ENCODE measurements at places on chromosomes 4 and X.

GRCh38 chr4:7857238-7857701, 82.4 kb downstream of the AFAP1 start:
- DNase-seq = no peak

- DNase-seq = no peak
Observed at GRCh38 chr4:81758574-81759264, 287.0 kb upstream of the RASGEF1B start.

GRCh38 chr4:10129196-10130177, 12.9 kb upstream of the WDR1 start:
- DNase-seq = no peak

- DNase-seq = no peak
Observed at GRCh38 chr4:19177616-19178015, 1074.1 kb upstream of the SLIT2 start.

DNA sequence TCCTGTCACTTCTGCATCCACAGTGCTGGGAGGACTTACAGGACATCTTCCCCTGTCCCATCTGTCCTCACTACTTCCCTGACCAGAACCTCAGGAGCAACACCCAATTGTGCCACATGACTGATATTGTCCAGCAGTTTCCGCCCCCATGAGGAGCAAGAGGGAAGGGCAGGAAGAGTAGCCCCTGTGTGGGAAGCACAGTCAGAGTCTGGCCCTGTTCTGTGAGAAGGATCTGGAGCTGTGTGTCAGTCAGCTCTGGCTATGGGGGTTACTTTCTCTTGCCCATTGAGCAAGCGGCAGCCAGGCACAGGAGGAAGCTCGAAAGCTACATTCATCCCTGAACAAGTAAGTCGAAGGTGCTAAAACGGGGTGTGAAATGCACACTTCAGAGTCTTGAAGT, 14.8 kb upstream of the TRIM60 start:
- DNase-seq = no peak

DNA sequence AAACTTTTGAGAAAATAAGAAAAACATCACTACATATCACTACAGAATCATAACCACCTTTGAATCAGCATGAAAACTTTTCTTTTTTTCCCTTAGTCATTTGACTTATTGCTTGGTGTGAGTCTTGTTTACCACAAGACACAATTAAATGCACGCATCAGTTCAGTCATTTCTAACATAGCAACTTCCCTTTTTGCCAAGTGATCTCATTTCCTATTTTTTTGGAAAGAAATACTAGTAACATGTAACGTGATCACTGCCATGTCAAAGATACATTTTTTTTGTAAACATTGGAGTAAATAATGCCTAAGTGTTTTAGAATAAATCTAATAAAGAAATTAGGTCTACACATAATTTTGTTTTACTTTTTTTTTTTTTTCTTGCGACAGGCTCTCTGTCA, 5.1 kb upstream of the CXCL8 start:
- no peak for DNase-seq

- DNase-seq = no peak
Observed at GRCh38 chrX:49838374-49838773, 9.3 kb downstream of the PAGE4 start.

GRCh38 chr4:159370286-159370685, 267.4 kb downstream of the RAPGEF2 start:
- no peak for DNase-seq

DNA sequence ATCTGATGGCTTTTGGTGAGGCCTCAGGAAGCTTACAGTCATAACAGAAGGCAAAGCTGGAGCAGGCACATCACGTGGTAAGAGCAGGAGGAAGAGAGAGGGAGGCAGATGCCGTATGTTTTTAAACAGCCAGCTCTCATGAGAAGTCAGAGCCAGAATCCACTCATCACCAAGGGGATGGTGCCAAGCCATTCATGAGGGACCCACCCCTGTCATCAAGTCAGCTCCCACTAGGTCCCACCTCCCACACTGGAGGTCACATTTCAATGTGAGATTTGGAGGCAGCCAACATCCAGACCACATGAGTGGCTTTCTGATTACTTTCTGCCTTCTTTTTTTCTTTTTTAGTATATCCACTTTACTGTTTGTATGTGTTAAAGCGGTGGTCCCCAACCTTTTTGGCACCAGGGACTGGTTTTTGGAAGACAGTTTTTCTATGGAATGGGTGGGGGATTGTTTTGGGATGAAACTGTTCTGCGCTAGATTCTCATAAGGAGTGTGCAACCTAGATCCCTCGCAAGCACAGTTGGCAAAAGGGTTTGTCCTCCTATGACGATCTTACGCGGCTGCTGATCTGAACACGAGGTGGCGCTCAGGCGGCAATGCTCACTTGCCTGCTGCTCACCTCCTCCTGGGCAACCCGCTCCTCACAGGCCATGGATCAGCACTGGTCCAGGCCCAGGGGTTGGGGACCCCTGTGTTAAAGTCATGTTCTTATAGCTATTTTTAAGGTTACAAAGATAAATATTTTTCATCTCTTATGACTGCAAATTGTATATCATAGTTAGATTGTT, 61.7 kb downstream of the SLIT2 start:
- peak; percentile 53 for DNase-seq

DNA sequence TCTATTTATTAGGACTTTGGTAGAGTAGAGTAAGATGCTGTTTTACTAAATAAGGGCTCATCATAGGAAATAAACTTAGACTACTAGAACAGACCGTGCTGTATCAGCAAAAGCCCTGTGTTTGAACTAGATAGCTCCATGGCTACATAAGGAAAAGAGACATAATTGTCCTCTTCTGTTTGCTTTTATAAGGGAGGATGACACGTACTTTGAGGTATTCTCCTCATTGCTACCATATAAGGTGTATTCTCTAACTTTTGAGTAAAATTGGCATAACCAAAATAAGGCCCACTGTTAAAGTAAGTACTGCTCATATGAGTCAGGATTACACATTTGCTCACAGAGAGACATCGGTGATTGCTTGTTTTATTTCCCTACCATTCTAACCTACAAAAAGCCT, 64.3 kb downstream of the PDLIM5 start:
- no peak for DNase-seq

DNA sequence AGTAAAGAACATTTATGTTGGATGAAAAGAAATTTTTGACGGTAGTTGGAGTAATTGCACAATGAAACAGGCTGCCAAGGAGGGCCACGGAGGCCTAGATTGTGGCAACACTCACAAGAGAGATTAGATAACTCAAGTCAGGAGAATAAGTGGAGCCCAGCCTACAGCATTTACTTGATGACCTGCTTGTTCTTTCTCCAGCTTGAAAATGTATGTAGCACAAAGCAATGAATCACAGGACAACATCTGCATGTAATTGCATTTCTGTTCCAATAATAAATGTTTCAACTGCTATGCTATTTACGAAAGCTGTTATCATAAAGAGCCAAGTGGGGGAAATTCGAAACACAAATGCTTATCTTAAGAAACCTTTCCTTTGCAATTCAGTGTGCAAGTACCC, 221.2 kb upstream of the MID1 start:
- DNase-seq = no peak

- no peak for DNase-seq
Observed at GRCh38 chr4:137610960-137611359, 78.7 kb upstream of the PCDH18 start.

GRCh38 chr4:27844376-27844775, 983.7 kb downstream of the STIM2 start:
- DNase-seq = no peak

- DNase-seq = no peak
Observed at GRCh38 chrX:148069759-148070503, 88.8 kb downstream of the FMR1NB start.

GRCh38 chr4:83171436-83172039, 57.0 kb upstream of the PLAC8 start:
- DNase-seq = no peak

DNA sequence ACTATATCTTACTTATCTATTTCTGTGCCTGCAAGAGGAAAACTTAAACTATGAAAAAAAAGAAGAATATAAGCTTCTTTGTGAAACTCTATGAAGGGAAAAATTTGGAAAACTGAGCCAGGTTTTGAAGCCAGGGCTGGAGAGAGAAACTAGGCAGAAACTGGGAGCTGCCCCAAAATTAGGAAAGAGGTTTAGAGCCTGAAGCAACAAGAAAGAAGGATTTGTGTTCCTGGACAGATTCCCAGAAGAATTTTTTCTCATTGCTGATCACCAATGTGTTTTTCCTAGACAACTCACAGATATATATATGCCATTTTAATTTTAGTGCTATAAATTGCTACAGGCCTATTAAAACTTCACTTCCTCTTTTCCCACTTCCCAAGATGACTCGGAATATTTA, 245.0 kb upstream of the GEMIN8 start:
- DNase-seq = peak; percentile 48

DNA sequence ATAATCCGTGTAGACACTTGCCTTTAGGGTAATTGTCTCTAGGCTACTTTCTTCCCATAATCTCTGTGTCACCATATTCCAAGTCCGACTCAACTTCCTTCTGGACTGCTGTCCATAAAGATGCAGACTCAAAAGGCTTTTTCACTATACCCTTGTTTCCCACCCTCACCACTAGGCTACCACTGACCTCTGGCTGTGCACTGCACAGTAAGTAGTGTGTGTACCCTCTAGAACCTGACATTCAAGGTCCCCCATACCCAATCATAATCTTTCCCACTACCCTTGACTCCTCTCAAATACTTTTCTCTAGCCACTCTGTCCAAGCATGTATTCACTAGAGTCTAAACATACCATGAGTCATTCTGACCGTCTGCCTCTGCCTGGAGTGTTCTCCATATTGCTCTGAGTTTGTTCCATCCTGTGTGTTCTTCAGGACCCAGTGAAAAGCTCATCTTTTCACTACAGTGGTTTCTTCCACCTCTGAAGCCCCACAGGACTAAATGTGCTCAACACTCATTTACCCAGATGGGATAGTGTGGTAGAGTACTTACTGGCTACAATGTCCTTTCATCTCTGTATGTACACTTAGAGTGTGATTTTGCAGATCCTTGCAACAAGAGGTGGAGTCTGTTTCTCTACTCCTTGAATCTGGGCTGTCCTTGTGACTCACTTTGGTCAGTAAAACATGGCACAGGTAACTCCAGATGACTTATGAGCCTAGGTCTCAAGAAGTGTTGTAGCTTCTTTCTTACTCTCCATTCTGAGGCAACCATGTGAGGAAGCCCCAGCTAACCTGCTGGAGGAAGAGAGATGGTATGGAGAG, 17.4 kb downstream of the JADE3 start:
- no peak for DNase-seq

- DNase-seq = no peak
Observed at GRCh38 chrX:52576946-52577345, 60.1 kb upstream of the XAGE1B start.

DNA sequence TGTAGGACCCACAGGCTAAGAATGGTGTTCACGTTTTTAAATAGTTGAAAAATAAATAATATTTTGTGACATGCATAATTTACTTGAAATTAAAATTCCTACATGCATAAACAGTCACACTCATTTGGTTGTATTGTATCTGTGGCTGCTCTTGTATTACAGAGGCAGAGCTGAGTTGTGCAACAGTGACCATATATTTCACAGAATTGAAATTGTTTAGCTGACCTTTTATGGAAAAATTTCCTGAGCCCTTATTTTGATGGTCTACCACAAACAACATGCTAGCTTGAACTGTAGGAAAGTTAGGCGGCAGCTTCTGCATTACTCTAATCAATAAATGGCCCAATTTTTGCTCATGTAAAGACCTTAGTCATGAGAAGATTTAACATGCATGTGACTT, 633.4 kb upstream of the AADAT start:
- no peak for DNase-seq

DNA sequence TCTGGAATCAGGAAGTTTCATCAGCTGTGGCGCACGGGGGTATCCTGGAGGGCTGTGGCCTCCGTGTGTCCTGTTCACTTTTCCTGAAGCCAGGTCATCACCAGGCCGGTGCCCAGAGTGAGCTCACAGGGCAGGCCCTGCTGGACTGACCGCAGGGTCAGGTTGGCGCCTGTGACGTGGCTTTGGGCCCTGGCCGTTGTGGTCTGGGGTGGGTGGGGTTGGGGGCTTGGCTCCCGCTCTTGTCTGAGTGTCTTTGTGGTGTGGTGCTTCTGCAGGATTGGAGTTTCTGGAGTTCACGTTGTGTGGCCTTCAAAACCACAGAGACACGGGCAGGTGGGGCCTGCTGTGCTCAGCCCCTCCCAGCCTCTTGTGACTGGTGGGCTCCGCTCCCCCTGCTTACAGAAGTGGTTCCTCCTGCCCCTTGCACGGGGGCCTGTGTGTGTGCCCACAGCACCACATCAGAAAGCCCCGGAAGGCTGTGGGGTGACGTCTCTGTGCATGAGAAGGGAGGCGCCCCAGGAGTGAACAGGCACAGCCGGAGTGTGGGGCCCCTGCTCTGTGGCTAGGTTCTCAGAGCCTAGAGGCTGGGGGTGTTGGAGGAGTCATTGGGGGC, 9.5 kb downstream of the RGS12 start:
- no peak for DNase-seq

DNA sequence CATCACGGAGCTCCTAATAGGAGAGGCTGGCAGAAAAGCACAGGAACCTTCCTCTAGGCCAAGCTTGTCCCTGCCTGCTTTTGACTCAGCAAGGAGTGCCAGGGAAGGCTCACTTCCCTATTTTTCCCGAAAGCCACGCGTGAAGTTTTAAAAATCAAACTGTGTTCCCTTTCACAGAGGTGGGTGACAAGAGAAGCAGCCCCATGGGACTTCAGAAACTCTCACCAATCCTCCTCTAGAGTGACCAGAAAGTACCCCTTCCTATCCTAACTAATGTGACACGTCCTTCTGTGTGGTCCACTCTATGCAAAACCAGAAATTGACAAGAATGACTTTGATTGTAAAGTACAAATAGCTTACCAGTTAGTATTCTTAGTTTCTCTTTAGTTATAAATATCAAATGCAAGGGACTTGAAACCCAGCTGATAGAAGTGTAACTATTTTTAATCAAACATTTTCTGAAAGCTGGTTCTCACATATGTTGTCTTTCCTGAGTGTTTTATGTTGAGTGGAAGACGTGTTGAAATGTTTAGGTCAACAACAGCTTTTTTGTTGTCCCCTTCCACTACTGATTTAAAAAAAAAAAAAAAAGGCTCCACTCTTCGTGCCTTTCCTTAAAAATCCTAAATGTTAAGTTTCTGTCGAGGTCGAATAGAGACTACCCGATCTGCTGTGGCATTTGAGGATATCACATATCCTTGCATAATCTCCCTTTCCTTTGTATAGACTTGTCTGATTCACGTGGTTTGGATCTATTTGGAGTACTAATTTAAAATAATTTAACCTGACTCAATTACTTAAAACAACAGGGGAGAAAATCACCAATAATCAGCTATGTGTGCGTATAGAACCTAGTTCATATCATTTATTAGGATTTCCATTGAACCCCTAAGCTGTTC, 42.1 kb downstream of the NFKB1 start:
- no peak for DNase-seq

DNA sequence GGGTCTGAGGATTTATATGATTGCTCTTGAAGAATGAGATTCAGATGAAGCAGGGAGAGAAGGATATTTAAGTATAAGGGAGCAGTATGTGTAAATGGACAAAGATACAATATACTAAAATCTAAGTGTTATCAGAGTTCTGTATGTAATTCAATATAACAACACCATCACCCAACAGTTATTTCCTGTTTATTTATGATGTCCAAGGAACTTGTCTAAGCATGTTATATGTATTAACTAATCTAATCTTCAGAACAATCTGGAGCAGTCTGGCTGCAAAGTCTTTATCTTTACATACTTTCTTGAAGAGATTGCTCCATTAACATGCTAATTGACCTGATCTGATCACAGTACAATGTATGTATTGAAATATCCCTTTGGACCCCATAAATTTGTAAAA, 203.8 kb upstream of the WDFY3 start:
- DNase-seq = no peak

- DNase-seq = no peak
Observed at GRCh38 chr4:3085948-3086670, 11.6 kb downstream of the HTT start.

- no peak for DNase-seq
Observed at GRCh38 chr4:47863486-47863885, 25.6 kb upstream of the CORIN start.
